ENCODE measurements at places on chromosomes 7 and 10.

- DNase-seq: no peak
Observed at GRCh38 chr7:1825897-1826741, 156.0 kb downstream of the ELFN1 start.

- DNase-seq: peak; percentile 11
Observed at GRCh38 chr10:49744091-49744685, 17.9 kb downstream of the OGDHL start.

GRCh38 chr10:10886861-10887531, 130.7 kb upstream of the CELF2 start:
- DNase-seq: no peak

DNA sequence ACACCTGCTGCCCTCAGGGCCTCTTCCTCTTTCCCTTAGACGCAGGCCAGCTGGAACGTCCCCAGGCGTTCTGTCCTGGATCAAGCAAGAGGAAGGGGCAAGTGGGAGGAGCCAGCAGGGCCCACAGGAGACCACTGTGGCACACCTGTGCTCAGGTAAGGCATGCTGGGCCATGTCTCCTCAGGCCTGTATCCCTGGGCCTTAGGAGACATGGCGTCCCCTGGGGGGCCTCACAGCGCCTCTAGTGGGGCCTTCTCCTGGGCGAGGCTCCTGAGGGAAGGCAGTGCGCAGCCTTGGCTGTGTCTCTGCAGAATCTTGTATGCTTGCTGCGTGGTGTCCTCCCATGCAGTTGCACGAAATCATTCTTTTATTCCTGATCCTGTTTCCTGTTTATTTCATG, 31.3 kb downstream of the ZNF783 start:
- no peak for DNase-seq

GRCh38 chr10:84269162-84269561, 24.3 kb downstream of the RGR start:
- no peak for DNase-seq

DNA sequence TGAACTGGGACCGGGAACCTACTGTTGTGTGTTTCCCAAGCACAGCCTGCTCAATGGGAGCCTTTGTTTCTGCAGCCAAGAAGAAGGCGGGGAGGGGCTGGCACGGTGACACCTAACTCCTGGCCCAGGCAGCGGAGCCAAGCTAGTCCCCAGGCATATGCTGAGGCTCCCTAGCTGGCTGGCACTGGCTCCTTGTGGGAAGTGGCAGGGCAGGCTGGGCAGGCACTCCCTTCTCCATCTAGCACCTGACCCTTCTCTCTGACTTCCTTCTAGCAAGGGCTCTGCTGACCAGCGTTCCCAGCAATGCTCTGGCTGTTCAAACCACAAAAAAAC, 325.0 kb downstream of the PLXNA4 start:
- no peak for DNase-seq

DNA sequence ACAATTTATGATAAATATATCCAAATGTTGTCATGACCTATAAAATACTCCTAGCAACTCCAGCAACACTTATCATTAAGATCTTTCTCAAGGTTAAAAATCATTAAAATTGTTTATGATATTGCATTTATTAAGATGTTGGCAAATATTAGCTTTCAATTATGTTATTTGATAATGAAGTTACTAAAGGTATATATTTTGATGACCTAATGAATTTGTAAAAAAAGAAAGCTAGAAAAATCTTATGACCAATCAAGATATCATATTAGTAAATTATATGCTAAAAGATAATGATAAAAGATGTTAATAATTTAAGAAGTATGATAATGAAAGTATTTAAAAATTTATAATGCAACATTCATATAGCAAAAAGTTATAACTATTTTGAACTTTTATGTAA, 66.3 kb upstream of the RAB18 start:
- no peak for DNase-seq

DNA sequence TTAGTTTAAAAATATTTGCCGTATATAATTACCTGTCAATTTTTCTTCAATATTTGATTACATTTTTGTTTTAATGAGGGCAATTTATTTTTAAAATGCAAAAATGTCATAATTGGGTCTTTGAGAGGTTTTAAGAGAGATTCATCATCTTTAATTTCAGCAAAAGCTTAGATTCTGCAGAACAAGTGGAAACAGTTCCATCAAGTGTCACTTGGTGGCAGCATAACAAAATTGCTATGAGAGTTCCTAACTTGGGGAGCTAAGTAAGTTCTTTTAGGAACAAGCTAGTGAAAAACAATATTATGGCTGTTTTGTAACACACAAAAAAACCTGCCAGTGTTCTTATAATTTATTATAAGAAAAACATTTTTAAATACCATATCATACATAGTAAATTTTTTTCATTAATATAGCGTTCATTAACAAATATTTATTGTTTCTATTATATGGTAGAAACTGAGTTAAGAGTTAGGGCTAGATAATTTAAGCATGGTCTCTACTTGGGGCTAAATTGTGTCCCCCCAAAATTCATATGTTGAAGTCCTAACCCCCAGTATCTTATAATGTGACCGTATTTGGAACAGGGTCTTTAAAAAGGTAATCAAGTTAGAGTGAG, 155.2 kb downstream of the MAGI2 start:
- no peak for DNase-seq

DNA sequence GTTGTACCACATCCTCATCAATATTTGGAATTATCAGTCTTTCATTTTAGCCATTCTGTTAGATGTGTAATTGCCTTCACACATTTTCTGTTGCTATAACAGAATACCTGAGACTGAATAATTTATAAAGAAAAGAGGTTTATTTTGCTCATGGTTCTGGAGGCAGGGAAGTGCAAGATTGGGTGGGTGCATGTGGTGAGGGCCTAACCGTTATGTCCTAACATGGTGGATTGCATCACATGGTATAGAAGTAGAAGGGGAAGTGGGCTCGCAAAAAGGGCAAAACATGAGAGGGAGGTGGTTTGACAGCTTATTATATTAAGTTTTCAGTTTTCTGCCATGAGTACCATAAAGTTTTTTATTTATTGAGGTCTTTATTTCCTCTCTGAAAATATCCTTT, 452.0 kb downstream of the ARL4A start:
- no peak for DNase-seq

- no peak for DNase-seq
Observed at GRCh38 chr7:6477318-6477660, 29.5 kb upstream of the DAGLB start.

Data from D721Med (cell line).